ENCODE measurements at places on chromosomes 11 and 22.

- no peak for DNase-seq
- H3K27ac ChIP-seq, result no peak overlapping the region
- H3K27me3 ChIP-seq, result peaks cover 3% of the 10 kb centered on the region
- H3K36me3 ChIP-seq, result no peaks in the 10 kb centered on the region
- H3K4me3 ChIP-seq, result no peak overlapping the region
- H3K4me1 ChIP-seq, result no peaks in the 10 kb centered on the region
Observed at GRCh38 chr11:5300251-5300650, 1.5 kb downstream of the OR51B4 start.

- no peak overlapping the region for H3K4me3 ChIP-seq
- no peaks in the 10 kb centered on the region for H3K27me3 ChIP-seq
- H3K27ac ChIP-seq, result no peak overlapping the region
- DNase-seq, result no peak
- peaks cover 4% of the 10 kb centered on the region for H3K4me1 ChIP-seq
Observed at GRCh38 chr11:108858622-108859021, 193.8 kb downstream of the DDX10 start.

DNA sequence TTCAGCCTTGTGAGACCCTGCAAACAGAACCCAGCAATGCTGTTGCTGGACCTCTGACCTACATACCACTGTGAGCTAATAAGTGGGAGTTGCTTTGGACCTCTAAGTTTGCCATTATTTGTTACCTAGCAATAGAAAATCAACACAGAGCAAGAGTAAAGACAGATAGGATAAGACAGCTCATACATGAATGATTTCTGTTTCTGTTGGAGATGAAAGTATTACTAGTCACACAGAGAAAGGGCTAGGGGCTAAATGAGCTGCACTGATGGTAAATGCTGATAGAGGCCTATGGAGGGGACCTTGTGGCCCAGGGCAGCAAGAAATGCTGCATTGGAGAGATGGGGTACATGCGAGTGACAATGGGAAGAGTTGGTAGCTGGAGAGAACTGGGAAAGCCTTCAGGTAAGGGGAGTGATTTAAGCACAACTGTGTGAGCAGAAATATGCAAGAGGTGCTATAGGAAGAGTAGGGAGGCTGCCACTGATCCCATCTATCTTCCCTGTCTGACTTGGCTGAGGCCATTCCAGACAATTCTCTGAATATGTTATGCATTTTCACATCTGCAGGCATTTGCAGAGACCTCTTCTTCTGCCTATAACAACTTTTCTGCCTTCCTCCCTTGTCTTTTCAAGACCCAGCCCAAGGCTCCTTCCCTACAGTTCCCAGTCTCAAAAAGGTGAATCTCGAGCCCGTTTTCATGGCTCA, 46.1 kb upstream of the SYN3 start:
- no peak overlapping the region for H3K4me3 ChIP-seq
- DNase-seq, result no peak
- H3K27me3 ChIP-seq, result peaks cover 8% of the 10 kb centered on the region
- no peak overlapping the region for H3K27ac ChIP-seq

DNA sequence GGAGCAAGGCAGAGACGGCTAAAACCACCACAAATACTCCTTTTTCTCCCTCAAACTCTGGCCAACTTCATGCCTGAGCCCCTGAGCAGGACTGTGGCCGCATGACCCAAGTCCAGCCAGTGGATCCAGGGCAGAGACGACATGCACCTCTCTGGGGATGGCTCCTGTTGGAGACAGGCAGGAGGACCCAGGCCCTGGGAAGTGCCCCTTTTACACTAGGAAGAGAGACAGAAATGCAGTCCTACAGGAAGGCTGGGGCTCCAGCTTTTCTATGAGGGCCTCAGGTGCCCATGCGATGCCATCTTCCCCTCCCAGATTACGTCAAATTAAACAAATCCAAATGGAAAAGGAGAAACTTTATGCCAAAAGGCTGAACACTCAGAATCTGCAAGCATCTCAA, 498.0 kb downstream of the BRD1 start:
- no peaks in the 10 kb centered on the region for H3K27me3 ChIP-seq
- peaks cover 3% of the 10 kb centered on the region for H3K4me1 ChIP-seq
- H3K36me3 ChIP-seq, result no peaks in the 10 kb centered on the region
- no peak overlapping the region for H3K4me3 ChIP-seq
- no peak overlapping the region for H3K27ac ChIP-seq
- DNase-seq, result no peak

DNA sequence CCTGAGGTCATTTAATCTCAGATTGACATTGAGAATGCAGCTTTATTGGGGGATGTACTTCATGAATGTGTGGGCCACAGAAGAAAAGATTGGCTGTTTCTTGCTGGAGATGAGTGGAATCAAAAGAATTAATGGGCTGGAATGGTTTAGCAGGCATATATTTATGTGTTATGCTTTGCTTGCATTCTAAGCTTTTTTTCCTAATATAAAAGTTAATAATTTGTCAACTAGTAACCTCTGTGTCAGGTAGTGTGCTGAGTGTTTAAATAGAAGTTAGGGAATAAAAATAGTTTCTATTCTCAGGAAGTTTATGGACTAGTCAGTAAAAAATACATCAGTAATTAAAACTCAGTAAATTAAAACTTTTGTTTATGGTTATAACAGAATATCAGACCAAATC, 67.4 kb upstream of the PRODH start:
- no peaks in the 10 kb centered on the region for H3K4me1 ChIP-seq
- H3K4me3 ChIP-seq, result no peak overlapping the region
- no peak for DNase-seq
- H3K36me3 ChIP-seq, result no peaks in the 10 kb centered on the region
- peaks cover 14% of the 10 kb centered on the region for H3K27me3 ChIP-seq
- H3K27ac ChIP-seq, result no peak overlapping the region

- H3K27ac ChIP-seq, result no peak overlapping the region
- H3K27me3 ChIP-seq, result peaks cover 8% of the 10 kb centered on the region
- no peaks in the 10 kb centered on the region for H3K36me3 ChIP-seq
- H3K4me3 ChIP-seq, result no peak overlapping the region
- DNase-seq, result no peak
- H3K4me1 ChIP-seq, result peaks cover 5% of the 10 kb centered on the region
Observed at GRCh38 chr11:123381149-123381548, 48.9 kb upstream of the GRAMD1B start.

GRCh38 chr11:104995001-104995408, 26.6 kb upstream of the CASP4 start:
- no peaks in the 10 kb centered on the region for H3K27me3 ChIP-seq
- H3K36me3 ChIP-seq, result no peaks in the 10 kb centered on the region
- H3K4me3 ChIP-seq, result no peak overlapping the region

GRCh38 chr11:34492806-34493414, 20.7 kb downstream of the ELF5 start:
- H3K27ac ChIP-seq, result no peak overlapping the region
- H3K4me1 ChIP-seq, result no peaks in the 10 kb centered on the region
- H3K36me3 ChIP-seq, result no peaks in the 10 kb centered on the region
- H3K27me3 ChIP-seq, result no peaks in the 10 kb centered on the region

DNA sequence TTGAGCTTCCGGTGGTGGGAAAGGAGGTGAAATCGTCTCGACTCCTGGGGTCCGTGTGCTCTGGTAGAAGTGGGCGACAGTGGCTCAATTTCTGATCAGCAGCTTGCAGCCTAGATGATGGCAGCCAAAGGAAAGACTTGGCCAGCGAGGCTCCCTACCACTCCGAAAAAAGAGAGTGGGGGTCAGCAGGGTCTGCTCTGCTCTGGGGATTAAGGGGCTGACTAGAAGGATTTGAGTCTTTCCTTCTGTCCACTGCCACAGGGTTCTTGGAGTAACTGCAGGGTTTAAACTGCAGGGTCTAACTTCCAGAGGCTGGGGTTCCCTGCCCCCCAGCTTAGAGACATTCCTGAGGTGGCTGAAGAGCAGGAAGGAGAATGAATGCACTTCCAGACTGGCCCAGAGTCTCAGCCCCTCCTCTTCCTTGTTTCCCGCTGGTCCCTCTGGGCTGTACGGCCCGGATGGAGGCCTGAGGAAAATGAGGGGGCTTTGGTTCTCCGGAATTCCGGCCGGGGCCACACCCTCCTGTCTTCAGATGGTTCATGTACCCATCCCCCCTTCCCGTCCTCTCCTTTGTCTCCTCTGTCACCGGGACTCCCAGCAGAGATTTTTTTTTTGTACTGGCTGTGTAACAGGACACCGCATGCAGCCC, 907 bp downstream of the SERPINH1 start:
- H3K4me1 ChIP-seq, result peaks cover 69% of the 10 kb centered on the region
- DNase-seq, result peak; percentile 64
- H3K36me3 ChIP-seq, result peaks cover 4% of the 10 kb centered on the region
- peak overlapping the region; percentile 99 for H3K4me3 ChIP-seq

GRCh38 chr11:1484061-1484671, 2.4 kb downstream of the MOB2 start:
- H3K27me3 ChIP-seq, result no peaks in the 10 kb centered on the region
- no peak for DNase-seq
- H3K27ac ChIP-seq, result no peak overlapping the region
- no peaks in the 10 kb centered on the region for H3K36me3 ChIP-seq
- H3K4me1 ChIP-seq, result peaks cover under 1% of the 10 kb centered on the region
- H3K4me3 ChIP-seq, result no peak overlapping the region
